H9 (cell line): ENCODE measurements at places on chromosomes 16 and 17. TPM values are rescaled to one million over a fixed set of nuclear protein-coding genes. Genes with fewer than 3 reads are reported as not detected.

NACA2 gene
- not detected in 2 replicates for total RNA-seq

ZP2 gene
- total RNA-seq, result not detected in 2 replicates

SMPD3 gene
- 0.70 and 0.94 TPM in 2 replicates for total RNA-seq

GRCh38 chr17:55576237-55576995, 65.2 kb upstream of the SMIM36 start:
- DNase-seq, result no peak

DNA sequence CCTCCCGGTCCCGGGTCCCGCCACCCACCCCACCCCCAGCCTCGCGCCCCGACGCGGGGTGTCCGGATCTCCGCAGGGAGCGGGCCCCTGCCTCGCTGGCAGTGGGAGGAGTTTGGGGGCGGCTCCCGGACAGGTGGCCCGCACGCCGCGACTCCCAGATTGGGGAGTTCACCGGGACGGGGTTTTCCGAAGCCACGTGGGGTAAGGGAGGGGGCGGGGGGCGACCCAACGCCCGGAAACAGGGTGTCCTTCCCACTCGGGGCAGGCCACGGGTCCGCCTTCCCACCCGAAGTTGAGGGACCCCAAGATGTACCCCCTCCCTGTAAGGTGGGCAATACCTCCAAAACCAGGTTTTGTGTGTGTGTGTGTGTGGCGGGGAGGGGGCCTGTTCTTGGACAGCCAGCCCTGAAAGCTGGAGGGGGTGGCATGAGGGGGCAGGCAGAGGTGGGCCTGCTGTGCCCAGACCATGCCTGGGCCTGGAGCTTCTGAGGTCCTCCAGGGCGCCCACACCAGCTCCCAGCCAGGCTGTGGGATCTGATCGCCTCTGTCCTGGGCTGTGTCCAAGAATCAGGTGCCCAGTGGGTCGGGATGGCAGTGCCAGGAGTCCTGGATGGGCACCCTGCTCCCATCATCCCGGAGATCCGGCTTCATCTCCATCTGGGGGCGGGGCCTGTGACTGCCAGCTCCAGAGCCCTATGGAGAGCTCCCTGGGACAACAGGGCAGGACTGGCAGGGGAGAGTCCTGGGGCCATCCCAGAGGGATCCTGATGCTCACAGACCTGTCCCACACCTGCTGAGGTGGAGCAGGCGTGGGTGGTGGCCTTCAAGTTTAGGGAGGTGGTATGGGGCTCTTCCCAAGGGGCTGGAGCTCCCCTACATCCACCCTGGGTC, 767 bp downstream of the SYNGR2 start:
- DNase-seq, result peak; percentile 88

GRCh38 chr16:84478172-84478947, 26.1 kb downstream of the MEAK7 start:
- no peak for DNase-seq

GRCh38 chr17:27657620-27658019, 26.6 kb downstream of the LGALS9 start:
- DNase-seq, result no peak

DNA sequence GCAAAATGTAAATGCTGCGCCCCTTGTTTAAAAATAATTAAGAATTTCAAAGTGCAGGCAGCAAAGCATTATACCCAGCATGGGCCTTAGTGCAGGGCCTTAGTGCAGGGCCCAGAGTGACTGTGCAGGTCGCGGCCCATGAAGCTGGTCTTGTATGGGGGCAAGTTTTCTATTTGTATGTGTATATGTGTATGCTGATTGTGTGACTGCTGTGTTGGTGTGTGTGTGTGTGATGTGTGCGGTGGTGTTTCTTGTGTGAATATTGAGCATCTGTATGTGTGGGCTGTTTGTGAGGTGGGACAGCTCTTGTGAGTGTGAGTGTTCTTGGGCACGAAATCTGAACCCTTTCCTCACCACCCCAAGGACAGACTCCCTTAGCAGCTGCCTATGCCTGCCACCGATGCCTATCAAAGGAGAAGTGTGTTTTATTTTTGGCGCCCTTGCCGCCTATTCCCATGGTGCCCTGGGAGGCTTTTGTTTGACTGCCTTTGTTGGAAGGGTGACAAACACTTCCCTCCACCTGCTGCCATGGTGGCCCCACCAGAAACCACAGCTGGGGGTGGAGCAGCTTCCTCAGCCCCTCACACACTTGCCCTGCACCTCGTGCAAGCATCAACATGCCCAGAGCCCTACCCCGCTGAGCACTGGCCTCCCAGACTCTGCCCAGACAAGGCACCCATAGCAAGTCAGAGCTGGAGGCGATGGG, 18.0 kb downstream of the CCR7 start:
- peak; percentile 35 for DNase-seq

GRCh38 chr17:50283246-50283645, 9.0 kb downstream of the TMEM92 start:
- DNase-seq, result no peak

DNA sequence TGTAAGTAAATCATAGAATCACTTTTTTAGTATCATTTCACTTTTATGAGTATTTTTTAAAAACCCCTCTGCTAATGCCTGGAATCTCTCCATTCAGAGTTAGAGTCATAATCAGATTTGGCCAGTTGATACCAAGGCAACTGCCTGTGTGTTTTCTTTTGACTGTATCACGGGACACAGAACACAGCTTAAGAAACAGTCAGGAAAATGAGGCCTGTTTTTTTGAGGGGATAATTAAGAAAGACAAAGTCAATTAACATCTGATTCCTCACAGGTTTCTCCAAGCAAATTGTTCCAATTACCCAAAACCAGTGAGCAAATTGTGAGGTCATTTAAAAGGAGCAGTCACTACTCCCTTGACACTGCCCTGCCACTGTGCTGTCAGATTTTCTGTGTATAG, 944.5 kb upstream of the SOX9 start:
- DNase-seq, result no peak

- no peak for DNase-seq
These were observed 3.5 kb upstream of the CDH13 start for GRCh38 chr16:82623241-82623640.

GRCh38 chr17:78939615-78940014, 14.4 kb upstream of the TIMP2 start:
- no peak for DNase-seq
